Midbrain (tissue), 1 donor: ENCODE measurements at places on chromosomes 4 and X.

DNA sequence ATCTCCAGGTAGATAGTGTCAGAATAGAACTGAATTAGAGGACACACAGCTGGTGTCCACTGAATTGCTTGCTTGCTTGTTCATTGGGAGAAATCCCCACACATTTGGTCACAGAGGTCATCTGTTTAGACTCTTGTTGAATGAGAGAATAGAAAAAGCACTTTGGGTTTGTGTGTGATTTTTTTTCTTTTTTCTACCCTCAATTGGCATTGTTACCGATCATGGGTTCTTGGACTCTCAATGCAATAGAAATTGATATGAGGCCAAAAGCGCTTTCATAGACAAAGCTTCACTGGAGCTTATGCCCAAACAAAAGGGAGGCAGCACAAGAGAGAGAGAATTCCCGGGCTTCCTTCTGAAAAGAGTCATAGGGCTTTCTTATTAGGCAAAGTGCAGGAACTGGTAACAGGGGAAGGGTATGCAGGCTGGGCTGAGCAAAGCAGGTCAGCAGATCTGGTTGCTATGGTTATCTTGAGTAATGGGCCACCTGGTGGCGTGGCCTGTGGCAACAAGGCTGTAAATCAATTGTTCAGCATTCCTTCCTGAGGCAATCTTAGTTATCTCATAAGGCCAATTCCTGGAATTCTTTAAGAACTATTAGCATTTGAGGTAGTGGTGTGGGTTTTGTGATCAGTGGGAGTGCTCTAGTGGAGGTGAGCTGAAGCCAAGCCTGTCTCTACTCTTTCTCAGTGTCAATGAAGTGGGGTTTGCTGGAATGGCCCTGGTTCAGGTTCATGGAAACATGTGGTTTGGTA is 5.3 kb upstream of the GPR82 start:
- peak; percentile 45 for DNase-seq

- no peak for DNase-seq
Measured at GRCh38 chrX:13432414-13433297, 112.8 kb upstream of the ATXN3L start.

DNA sequence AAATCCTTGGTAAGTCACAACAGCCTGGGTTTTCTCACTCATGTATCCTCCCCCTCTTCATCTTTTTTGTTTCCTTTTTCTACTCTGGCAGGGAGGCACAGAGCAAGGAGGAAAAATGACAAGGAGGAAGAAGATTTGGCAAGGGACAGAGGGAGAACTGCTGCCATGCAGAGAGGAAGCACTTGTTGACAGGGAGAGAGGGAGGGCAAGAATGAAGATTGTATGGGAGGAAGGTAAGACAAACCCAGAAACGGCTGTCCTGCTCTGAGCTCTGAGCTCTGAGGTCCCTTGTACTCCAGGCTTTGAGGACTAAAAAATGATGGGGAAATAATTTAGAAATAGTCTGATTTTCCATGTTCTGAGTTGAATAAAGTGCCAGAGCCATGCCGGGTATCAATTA is 123.9 kb downstream of the DCHS2 start:
- peak; percentile 5 for DNase-seq

GRCh38 chr4:181962321-181962720 is 280.9 kb upstream of the TENM3 start:
- no peak for DNase-seq

DNA sequence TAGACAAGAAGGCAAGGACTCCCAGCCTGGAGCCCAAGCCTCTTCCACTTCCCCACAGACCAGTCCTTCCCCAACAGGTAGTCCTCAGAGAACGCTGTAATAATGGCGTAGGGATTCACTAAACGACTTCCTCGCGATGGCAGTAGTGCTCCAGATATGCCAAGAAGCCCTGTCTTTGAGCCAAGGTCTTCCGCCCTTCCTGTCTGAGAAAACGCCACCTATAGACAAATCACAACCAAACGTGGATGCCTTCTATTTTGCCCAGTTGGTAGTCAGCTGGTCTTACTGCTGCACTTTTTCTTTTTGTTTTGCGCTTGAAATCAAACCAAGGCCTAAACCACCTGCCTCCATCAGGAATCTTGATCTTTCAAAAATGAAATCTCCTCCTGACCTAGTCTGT is 203.3 kb downstream of the OR13H1 start:
- DNase-seq: peak; percentile 89

DNA sequence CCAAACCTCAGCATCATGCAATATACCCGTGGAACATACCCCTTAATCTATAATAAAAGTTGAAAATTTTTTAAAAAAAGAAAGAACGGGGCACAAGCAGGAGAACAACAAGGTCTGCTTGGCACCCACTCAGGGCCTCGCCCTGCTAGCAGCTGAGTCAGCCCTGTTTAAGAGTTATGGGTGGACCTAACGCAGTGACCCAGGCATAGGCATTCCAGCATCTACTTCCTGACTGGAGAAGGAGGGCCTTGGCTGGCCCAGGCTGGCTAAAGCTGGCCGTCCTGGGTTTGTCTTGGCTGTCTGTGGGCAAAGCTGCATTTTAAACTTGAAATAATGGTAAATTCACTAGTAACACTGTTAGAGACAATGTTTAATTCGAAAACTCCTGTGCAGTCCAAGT is 236.7 kb upstream of the PGRMC2 start:
- DNase-seq: no peak

- no peak for DNase-seq
Measured at GRCh38 chrX:18348047-18348446, 6.4 kb downstream of the SCML2 start.

- no peak for DNase-seq
Measured at GRCh38 chrX:124415115-124415800, 68.9 kb downstream of the SH2D1A start.

GRCh38 chr4:23920296-23920695 is 30.4 kb upstream of the PPARGC1A start:
- DNase-seq: no peak

DNA sequence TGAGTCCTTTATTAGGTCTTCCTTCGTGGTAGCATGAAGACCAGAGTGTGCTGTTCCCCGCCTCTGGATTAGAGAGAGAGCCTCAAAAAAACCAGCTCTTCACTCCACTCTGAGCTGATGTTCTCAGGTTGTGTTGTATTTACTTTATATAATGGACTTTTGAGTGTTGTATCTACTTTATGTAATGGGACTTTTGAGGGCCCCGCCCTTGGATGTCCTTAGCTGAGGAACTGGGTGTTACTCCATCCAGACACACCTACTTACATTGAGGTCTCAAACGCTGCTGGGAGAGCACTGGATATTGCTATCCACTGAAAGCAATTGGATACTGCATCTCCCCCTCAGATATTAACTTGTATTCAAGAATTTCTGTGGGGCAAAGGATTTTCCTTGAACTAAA is 28.2 kb downstream of the ATP8A1 start:
- DNase-seq: no peak

DNA sequence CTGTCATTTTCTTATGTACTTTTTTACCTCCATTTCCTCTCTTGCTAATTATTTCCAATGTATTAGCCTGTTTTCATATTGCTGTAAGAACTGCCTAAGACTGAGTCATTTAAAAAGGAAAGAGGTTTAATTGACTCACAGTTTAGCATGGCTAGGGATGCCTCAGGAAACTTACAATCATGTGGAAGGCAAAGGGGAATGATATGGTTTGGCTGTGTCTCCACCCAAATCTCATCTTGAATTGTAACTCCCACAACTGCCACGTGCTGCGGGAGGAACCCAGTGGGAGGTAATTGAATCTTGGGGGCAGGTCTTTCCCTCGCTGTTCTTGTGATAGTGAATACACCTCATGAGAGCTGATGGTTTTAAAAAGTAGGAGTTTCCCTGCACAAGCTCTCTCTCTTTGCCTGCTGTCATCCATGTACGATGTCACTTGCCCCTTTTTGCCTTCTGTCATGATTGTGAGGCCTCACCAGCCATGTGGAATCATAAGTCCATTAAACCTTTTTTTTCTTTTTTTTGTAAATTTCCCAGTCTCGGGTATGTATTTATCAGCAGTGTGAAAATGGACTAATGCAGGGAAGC is 870.0 kb upstream of the INTU start:
- no peak for DNase-seq

GRCh38 chr4:184669251-184669650 is 19.7 kb downstream of the PRIMPOL start:
- DNase-seq: peak; percentile 6

DNA sequence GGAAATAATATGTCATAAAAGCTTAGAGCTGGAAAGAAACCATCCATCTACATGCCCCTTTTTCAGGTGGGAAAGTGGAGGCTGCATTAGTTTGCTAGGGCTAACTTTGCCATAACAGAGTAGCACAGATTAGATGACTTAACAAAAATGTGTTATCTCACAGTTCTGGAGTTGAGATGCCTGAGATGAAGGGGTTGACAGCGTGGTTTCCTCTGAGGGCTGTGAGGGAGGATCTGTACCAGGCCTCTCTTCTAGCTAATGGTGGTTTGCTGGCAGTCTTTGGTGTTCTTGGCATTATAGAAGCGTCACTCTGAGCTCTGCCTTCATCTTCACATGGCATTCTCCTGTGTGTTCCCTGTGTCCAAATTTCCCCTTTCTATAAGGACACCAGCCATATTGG is 2.4 kb downstream of the CHRNA9 start:
- DNase-seq: no peak

GRCh38 chrX:152575331-152575730 is 62.4 kb upstream of the GABRQ start:
- DNase-seq: no peak

- no peak for DNase-seq
Measured at GRCh38 chrX:78429172-78429571, 101.8 kb upstream of the CYSLTR1 start.

GRCh38 chrX:15158350-15158735 is 111.5 kb downstream of the ASB9 start:
- no peak for DNase-seq

DNA sequence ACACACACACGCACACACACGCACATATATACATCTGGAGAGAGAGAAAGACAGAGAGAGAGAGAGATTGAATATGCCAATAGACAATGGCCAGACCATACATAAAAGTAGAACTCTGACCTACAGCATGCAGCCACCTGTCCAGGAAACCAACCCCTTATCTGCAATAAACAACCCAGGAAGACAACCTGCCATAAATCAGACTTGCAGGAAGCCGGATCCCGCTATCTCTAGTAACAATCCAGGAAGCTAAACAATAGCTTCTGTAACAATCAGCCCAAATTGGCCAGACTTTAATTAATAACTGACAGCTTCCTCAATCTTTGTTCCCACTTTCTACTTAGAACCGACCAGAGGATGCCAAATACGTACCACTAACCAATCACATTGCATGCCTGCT is 173.2 kb downstream of the LDB2 start:
- no peak for DNase-seq

DNA sequence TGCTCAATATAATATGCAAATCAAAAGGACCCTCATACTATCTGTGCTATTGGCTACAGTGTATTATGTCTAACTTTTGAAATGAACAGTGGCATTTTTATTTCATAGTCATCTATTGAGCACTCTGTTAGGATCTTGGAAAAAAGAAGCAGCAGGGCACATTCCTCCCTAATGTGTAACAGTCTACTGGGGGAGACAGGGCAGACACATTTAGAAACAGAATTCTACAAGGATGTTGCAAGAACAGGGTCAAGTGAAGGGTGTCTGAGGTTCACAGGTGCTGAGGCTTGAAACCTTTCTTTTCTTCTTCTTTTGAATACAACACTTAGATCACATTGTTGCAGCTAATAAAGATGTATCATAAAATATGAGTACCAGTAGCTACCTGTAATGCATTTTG is 129.7 kb upstream of the SLC4A4 start:
- no peak for DNase-seq

- no peak for DNase-seq
Measured at GRCh38 chr4:160136021-160136420, 1033.1 kb downstream of the RAPGEF2 start.

GRCh38 chr4:24720979-24721378 is 74.4 kb upstream of the SOD3 start:
- no peak for DNase-seq

DNA sequence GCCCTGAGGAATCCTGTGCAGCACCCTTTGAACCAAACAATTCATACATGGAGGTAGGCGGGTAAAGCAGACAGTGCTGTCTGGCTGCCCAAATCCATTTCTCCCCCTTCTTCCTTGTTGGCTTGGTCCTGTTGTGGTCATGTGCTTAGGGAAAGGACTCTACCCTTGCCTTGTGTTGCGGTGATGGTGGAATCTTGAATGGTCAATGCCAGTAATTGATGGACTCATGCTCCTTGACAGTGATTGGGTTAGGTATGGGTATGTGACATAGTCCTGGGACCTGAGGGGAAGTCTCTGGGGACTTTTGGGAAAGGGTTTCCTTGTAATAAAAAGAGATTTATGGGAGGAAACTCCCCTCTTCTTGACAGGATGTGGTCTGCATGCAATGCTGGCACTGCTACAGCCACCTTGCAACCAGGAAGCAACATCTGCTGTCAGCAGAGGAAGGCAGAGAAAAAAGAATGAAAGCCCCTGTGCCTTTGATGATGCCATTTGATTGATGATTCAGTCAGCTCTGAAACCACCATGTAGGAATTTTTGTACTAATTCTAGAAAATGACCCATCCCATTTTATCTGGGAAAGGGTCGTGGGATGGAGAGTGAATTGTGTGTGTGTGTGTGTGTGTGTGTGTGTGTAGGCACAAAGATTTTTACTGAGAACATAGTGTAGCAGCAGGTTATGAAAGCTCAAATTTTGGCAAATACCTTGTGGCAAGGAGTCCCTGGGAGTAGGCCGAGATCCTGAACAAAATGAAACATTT is 30.0 kb upstream of the HUWE1 start:
- no peak for DNase-seq

DNA sequence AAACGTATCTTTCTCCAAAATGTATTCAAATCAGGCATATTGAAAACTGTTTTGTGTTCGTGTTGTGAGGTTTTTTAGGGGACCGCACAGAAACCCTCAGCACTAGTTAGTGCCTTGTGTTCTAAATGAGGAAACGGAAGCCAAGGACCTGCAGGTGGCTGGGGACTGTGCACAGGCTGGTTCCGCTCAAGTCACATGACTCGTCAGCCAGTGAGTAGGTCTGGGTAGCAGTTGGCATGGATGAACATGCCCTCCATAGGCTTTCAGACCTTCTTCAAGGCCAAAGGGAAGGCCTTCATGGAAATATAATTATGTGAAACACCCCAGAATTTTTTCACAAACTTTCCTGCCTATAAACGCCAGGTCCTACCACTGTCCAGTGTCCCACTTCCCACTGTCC is 1.3 kb upstream of the F11 start:
- no peak for DNase-seq

DNA sequence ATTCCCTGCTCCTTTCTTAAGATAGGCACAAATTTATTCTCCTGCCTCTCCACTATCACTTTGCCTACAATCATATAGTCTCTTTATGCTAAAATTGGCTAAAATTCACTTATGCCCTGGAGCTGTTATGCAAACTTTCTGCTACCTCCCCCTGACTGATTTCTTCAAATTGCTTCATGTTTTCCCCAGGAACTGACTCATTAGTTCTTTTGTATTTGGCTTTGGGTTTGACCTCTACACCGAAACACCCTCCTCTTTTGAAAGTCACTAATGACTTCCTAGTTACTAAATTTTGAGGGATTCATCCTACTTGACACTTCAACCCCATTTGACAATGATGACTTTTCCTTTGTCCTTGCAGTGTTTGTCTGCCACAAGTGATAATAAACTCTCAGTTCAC is 222.6 kb downstream of the NDST4 start:
- no peak for DNase-seq
